ENCODE measurements at places on chromosomes 5 and 9.

GRCh38 chr9:69554945-69555344 lies 117.2 kb downstream of the APBA1 start:
- no peak for DNase-seq

GRCh38 chr5:143436871-143437270 lies 33.4 kb upstream of the NR3C1 start:
- DNase-seq: no peak

- DNase-seq: no peak
Observed at GRCh38 chr5:38446029-38446522, 110.4 kb downstream of the LIFR start.

DNA sequence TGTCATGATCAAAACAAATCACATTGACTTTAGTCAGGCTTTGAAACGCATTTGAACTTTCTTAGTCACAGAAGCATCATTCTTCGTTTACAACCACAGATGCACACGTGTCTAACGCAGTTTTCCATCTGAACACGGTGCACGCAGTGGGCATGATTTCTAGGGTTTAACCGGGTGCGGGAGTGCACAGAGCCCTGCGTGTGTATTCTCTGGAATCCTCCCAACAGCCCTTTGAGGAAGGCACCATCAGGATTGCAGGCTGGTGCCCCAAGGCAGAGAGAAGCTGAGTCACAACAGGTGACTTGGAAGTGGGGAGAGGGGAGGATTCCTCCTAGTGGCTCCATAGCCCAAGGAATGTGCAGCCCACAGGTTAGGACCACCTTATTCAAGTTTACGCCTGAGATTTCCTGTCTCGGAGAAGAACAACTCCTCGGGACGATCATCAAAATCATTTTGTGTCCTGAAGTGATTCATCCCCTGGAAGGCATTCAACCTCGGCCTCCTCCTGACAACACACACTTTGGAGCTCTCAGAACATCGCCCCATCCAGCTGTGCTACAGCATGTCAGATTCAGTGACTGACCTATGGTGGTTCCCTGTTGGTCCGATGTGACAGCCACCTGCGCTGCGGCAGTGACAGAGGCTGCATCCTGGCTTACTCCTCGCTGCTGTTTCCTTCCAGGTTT lies 13.1 kb downstream of the ROPN1L start:
- DNase-seq: no peak

- no peak for DNase-seq
Observed at GRCh38 chr9:130444565-130445221, at the start of gene ASS1. Gene ASS1, plus strand, starts transcription at chr9:130444961. Its CDS starts 7,268 bp downstream, at chr9:130452229.

- no peak for DNase-seq
Observed at GRCh38 chr9:136361047-136361753, 2.3 kb downstream of the DNLZ start.

GRCh38 chr9:109872901-109873300 lies 92.9 kb downstream of the PALM2AKAP2 start:
- DNase-seq: no peak

DNA sequence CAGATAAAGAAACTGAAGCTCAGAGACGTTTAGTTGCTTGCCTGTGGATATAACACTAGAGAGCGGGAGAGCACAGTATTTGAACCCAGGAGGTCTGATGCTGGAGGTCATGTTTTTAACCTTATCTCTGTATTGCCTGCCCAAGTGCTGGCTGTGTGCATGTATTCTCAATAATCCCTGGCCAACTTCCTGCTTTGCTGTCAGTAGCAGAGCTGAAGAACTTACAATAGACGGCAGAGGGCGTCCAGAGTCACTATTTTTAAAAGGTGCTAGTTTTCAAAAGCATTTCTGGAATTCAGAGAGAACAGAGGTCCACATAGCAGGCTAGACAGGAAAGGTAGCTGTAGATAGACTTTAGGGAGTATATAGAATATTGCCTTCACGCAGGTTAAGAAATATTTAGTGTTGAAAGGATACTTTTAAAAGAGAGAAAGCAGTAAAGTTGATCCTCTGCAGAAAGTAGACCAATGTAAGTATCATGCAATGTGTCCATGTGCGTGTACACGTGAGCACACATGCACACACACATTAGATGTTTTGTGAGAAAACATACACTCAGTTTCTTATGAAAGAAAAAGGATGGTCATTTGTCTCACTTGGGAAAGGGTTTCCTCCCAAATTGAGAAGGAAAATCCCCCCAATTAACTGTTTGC lies 46.3 kb downstream of the PTCD2 start:
- no peak for DNase-seq

DNA sequence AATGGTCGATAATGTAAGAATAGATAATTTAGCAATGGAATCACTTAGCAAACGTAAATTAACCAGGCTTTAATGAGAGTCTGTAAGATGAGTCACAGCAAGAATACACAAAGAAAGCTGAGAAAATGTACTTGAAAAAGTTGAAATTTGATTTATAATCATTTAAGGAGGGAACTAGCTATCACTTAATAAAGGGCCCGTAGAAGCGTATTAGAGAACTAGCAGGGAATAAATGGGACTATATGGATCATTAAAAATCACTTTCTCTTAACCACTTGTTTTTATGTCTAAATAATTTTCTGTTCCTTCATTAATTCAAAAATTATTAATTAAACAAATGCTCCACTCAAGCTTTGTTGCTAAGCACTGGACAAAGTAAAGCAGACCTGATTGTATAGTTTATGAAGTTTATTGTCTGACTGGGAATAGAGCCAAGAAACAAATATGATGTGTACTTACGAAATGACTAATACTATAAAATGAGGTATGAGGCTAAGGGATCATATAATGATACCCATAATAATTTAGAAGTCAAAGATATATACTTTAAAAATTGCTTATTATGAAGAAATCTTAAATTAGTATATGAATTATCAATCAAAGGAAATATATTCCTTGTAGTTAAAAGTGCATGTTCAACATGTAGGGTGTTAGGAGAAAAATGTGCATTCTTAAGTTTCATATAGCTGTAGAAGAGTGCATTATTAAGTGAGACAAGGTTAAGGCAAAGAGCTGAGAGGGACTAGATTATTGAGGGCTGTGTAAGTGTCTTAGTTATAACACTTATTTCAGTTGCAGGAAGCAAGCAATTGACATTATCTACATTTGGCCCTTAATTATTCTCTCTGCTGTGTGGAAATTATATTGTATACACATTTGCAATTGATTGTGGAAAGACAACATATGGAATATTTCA lies 196.8 kb downstream of the PRDM9 start:
- no peak for DNase-seq

DNA sequence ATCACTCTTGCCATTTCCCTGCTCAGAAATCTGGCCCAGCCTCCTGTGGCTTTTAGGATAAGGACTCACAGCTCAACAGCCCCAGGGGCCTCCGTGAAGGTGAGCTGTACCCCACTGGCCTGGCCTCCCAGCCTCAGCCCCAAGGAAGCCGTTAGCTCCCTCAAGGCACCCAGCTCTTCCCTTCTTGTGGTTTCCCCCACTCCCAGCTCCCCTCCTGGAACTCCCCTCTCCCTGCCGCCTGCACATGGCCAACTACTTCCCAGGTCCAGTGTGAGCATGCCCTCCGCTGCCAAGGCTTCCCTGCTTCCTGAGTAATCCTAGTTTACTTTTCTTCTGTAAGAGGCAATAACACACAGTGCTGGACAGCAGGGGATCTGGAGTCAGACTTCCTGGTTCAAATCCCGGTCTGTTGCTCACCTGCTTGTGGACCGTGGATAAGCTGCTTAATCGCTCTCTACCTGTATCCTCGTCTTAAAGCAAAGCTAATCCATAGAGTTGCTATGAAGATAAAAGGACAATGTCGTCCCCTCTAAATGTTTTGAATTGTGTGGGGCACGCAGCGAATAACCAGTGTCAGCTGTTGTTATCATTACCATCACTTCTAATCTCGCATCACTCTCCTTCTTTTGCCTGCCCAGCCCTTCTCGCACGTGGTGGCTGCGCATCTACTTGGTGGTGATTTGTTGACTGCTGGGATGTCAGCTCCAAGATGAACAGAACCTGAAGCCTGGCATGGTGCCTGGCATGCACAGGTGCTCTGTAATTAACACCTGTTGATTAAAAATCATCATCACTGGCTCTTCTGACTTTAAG lies 86.6 kb downstream of the C5orf15 start:
- no peak for DNase-seq

- no peak for DNase-seq
Observed at GRCh38 chr9:3855929-3856328, 330.1 kb upstream of the RFX3 start.

GRCh38 chr5:150513375-150514309 lies 5.7 kb downstream of the NDST1 start:
- no peak for DNase-seq

GRCh38 chr5:100902440-100903038 lies 543 bp downstream of the ST8SIA4 start:
- no peak for DNase-seq

DNA sequence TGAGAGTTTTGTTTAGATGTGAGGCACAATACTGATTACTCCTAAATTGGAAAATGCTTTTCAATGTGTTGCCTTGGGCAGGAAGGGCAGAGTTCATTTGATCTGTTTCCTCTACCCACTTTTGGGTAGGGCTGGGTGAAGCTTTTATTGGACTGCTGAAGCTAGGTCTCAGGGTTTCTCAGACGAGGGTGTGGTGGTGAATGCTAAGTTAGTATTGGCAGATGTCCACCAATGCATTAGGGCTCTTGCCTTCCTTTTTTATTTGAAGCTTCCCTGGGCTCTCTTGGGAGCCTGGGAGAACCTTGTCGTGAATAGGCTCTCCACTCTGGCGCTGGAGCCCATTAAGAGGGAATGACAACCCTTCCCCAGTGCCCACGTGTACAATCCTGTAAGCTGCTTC lies 23.1 kb downstream of the SPTAN1 start:
- DNase-seq: no peak

- DNase-seq: no peak
Observed at GRCh38 chr9:130698514-130698913, 4.9 kb downstream of the EXOSC2 start.
